Stimulated activated CD4-positive, alpha-beta T cell treated with anti-CD3 and anti-CD28 coated beads, Interleukin-1b, Interleukin-23, amount 100 ng/mL, for 24 hours (primary cell): ENCODE measurements at places on chromosomes 5 and 9.

DNA sequence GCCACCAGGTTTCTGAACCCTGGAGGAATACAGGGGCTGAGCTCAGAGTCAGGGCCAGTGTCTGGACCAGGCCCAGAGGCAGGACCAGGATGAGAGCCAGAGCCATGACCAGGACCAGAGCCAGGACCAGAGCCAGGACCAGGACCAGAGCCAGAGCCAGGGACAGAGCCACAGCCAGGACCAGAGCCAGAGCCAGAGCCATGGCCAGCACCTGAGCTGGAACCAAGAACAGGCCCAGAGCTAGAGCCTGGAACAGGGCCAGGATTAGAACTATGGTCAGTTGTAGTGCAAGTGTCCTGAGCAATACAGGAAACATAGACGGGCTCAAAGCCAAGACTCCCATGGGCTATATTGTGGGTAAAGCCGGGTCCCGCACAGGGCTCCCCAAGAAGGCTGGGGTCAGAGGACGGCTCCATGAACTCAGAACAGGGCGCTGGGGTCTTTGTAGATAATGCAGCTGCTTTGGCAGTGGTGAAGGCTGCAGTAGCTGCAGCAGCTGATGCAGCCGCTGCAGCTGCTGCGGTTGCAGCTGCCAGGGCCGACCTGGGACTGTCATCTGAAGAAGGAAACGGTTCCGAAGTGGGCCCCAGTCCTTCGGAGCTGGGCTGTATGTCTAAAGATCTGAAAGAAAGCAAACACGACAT, 559 bp downstream of the SPAG8 start:
- DNase-seq, result no peak

DNA sequence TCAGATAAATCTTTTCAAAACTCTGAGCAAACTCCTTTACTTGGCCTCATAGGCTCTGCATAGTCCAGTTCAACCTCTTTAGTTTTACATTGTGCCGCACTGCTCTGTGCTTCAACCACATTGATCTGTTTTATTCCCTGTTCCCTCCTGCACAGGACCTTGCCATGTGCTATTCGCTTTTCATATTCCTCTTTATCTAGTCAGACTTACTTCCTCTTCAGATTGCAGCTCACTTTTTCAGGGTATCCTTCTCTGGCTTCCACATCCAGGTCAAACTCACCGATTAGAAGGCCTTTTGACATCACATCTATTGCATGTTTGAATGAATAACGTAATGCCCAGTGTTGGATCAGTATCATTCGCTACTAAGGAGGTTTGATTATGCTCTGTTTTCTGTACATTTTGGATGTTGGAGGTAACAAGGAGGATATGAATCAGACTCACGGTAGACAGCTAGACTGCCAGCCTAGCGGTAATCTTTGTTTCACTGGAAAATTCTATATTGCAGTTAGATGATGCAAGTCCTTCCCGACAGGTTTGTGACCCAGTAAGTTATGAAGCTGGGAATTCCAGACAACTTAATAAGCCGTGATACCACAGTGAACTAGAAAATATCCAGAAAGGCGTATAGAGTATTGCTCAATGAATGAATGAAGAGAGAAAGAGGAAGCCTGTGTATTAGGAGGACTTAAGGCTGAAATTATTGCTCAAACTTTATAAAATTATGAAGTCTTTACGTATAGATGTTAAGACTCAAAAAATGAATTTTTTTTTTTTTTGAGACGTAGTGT, 65.7 kb downstream of the IQGAP2 start:
- no peak for DNase-seq

DNA sequence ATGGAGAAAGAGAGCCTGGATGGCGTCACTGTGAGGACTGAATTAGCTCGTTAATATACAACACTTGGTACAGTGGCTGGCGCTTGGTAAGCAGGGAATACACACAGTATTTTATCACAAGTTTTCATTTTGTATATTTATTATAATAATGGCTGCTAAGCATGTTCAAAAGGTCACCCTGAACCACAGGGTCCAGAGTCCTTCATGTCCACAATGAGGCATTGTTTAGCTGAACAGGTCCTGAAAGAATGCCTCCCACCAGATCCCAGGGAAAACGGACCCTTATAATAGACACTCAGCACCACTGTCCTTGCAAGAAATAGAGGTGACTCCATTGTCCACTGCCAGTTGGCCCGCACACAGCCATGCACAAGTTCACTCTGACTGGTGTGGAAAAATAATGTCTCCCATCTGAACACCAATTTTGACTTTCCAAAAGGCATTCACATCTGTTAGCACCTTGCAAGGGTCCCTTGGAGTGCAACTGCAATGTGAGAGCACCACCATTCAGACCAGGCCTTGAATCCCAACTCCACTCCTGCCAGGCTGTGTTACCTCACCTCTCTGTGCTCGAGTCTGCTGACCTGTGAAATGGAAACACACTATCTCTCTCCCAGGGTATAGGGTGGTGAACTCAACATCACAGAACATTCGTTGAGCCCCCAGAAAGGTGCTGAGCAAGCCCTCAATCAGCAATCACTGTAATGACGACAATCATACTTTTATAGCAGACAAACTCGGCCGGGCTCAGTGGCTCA, 3.9 kb downstream of the VDAC1 start:
- DNase-seq, result no peak

DNA sequence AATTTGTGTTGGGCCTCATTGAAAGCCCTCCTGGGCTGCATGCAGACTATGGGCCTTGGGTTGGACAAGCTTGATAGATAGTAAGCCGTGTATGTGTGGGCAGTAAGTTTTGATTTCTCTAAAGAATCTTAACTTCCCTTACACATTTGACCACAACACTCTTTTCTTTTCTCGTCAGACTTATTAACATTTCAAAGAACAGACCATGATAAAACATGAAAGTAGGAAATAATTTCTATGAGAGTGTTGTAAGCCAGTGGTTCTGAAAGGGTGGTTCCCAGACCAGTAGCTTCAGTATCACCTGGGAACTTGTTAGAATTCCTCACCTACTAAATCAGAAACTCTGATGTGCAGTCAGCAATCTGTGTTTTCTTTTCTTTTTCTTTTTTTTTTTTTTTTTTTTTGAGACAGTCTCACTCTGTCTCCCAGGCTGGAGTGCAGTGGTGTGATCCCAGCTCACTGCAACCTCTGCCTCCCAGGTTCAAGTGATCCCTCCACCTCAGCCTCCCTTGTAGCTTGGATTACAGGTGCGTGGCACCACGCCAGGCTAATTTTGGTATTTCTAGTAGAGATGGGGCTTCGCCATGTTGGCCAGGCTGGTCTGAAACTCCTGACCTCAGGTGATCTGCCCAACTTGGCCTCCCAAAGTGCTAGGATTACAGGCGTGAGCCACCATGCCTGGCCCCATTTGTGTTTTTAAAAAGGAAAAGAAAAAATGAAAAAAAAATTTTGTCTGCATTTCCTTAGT, 20.0 kb upstream of the GCNT1 start:
- no peak for DNase-seq

GRCh38 chr9:21993893-21994555, at the start of gene CDKN2A:
TSS of gene CDKN2A (minus strand) at chr9:21994392.
- DNase-seq, result no peak

DNA sequence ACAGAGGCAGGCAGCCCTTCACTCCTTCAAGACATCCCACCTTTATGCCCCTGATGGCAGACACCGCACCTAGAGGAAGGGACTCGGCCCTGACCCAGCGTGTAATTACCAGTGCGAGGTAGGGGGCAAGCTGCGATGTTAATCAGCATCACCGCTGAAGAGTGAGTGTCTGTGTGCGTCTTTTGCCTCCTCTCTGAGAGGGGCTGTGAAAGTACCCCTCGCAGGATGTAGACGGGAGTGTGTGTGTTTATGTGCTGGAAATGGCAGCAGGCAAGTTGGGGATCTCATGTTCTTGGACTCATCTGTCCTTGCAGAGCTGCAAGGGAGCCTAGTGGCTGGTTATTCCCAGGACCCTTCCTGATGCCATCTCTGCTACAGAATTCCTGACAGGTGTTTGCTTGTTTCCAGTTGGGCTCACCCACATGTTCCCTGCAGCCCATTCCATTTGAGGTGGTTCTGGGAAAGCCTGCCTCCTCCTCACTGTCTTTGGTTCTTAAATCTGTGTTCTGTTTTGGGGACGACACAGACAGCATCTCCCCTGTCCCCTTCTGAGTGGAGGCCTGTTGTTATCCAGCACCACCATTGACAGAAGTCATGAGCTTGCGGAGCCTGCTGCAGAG, 70.5 kb downstream of the ZNF618 start:
- DNase-seq, result no peak

- DNase-seq, result no peak
Measured at GRCh38 chr9:105439428-105439827, 8.4 kb upstream of the FSD1L start.

GRCh38 chr5:118052503-118052902, 935.8 kb downstream of the DTWD2 start:
- DNase-seq, result no peak

GRCh38 chr5:9733486-9733885, 103.3 kb upstream of the TAS2R1 start:
- no peak for DNase-seq

GRCh38 chr9:113622600-113623400, 159.3 kb downstream of the RGS3 start:
- peak; percentile 19 for DNase-seq

DNA sequence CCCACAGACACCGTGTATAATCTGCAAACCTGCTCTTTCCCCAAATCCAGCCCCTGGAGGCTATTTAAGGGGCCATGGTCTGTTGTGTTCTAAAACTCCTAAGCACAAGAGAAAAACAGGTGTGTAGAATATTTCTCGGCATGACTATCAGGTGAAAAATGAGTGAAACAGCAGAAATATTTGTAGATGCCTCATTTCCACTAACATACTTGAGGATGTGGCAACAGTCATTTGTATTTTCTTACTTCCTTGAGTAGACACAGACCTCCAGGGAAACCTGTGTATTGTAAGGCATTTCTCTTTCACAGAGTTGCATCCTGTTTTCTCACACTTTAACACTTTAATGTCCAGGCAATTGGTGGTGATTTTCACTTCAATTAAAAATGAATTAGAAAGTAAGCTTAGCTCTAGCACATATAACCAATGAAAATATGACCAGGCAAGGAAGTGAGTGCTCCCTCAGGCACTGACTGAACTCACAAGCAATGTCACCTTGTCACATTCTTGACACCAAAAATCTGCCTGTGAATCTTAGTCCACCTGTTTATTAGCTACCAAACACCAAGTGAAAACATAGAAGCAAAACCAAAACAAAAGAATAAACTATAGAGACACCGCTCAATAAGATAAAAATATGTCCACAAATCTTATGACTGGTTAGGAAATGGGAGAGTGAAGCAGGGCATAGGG, 64.4 kb downstream of the DIRAS2 start:
- no peak for DNase-seq

DNA sequence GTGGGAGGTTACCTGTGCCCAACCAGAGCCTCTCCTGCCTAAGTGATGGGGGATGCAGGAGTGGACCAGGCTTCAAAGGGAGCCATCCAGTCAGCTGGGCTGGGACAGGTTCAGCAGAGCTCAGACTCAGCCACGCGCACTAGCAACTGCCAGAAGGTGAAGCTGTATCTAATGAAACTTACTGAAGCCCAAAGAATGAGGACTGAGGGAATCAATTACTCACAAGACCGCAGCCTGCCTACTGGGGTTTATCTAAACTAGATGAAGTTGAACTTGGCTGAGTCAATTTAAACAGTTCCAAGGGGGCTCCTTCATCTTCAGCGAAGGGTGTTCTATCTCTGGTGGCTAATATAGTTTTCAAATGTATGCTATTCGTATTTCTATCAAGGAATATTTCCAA, 11.4 kb downstream of the HAND1 start:
- DNase-seq, result no peak
